NCI-H146 (cell line): ENCODE measurements at places on chromosomes 2 and 18.
A peak's percentile ranks its signal among the peaks of the same experiment; 100 is the strongest.

DNA sequence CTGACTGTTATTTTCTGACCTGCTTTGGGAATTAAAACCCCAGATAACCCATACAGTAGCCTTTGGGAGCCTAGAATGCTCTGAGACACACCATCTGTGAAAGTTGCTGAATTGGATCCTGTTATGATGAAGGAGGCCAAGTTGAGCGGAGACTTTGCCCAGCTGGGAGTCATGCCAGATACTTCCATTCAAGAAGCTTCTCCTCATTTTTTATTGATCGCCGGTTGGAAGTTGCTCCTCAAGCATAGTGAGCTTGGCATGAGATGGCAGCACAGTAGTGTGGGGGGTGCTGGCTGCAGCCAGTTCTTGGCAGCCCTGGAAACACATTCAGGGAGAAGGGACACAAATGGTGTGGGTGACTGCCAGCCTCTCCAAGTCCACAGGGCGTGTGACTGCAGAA is 270.7 kb upstream of the NRP2 start:
- DNase-seq = no peak

DNA sequence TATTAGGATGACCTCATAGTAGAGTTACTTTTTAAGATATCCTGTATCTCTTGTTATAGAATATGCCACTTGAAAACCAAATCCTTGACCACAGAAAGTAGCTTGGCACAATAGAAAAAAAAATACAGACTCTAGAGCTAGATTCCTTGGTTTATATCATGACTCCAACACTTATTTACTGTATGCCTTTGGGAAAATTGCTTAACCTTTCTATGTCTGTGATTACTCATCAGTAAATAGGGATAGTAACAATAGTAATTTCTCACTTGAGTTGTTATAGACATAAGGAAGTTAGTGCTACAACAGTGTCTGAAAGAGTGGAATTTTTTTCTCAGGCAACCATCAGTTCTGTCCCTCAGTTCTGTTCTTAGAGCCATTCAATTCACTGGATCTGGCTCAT is 193.8 kb downstream of the GULP1 start:
- no peak for DNase-seq

GRCh38 chr2:100894105-100894795 is 74.3 kb downstream of the NPAS2 start:
- DNase-seq = no peak

GRCh38 chr2:143258126-143258892 is 129.1 kb downstream of the ARHGAP15 start:
- DNase-seq = no peak

DNA sequence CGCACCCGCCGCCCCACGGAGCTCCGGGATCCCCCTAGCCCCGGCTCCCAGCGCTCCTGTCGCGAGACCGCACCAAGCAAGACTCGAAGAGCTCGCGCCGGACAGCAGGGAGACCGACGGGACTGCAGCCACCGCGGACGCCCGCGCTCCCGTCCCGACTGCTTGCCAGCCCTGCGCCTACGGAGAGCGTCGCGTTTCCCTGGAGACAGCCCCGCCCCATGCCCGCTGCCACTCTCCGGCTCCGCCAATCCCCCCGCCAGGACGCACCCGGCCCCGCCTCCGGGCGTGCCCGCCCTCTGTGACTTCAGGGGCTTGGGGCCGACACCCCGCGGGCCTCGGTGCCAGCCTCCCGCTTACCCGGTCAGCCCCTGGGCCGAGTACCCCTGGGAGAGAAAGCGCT is at the start of gene ANKMY1:
ANKMY1 (minus strand) TSS at position 181 of the 400 bp plus-strand sequence. CDS start 653 bp downstream, outside the sequence.
- DNase-seq = no peak

DNA sequence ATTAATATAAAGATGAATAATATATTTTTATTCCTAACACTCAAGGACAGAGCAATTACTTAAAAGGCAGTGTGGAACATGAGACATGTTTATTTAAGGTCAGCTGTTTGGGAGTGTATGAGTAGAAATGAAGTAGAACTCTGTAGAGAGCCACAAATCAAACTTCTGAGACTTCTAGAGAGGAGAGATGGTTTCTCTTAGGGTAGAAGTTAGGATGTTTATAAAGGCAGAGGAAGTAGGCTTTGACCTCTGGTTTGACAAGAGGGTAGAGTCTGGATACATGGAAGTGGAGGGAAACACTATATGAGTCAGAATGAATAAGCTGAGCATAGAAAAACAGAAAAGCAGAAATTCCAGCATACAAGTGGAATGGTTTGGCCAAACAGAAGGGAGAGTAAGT is 262.1 kb upstream of the KLHL14 start:
- DNase-seq = no peak

DNA sequence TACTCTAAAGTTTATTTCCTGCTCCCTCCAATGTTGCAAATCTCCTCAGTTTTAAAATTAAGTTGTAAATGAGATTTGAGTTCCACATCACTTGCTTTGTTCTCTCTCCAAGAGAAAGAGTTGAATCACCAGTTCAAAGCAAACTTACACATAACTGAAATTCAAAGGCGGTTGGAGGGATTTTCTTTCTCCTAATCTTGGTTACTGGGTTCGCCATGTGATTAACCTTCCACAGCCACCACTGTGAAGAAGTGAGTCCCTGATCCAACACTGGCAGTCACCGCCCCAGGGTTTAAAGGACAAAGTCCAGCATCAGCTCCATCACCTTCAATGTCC is 247.1 kb downstream of the MYCN start:
- DNase-seq = no peak

- DNase-seq = no peak
These were observed 41.2 kb downstream of the SLC9A4 start for GRCh38 chr2:102514061-102514785.

DNA sequence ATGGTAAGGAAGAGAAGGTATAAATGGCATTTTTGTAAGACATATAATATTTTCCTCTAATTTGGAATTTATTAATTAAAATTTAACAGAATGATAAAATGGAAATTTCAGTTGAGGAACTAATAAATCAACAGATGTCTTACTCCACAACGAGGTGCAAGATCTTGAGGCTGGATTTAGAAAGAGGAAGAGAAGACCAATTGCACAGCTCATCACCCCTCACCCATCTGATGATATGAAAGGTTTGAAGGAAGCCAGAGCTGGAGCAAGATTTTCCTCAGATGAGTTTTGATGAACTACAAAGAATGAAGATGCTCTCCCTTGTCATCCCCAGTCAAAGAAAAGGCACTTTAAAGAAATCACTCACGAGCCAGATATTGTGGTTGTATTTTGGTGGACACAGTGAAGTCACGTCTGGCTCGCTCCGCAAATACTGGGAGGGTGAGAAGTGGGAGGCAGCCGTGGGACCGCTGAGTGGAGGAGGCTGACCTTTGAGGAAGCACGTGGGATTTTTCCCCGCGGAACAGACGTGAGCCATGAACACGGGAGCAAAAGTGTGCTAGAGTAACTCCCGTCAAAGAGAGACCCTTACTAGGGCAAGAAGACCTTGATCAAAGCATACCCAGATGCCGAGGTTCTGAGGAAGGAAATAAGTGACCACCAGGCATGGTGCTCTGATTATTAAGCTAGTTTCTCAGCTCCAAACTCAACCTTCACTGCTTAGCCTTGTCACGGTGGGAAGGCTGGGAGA is 511.4 kb downstream of the RNF144A start:
- DNase-seq = no peak

- DNase-seq = peak; percentile 78
These were observed 60.6 kb upstream of the CUL3 start for GRCh38 chr2:224645722-224646121.

DNA sequence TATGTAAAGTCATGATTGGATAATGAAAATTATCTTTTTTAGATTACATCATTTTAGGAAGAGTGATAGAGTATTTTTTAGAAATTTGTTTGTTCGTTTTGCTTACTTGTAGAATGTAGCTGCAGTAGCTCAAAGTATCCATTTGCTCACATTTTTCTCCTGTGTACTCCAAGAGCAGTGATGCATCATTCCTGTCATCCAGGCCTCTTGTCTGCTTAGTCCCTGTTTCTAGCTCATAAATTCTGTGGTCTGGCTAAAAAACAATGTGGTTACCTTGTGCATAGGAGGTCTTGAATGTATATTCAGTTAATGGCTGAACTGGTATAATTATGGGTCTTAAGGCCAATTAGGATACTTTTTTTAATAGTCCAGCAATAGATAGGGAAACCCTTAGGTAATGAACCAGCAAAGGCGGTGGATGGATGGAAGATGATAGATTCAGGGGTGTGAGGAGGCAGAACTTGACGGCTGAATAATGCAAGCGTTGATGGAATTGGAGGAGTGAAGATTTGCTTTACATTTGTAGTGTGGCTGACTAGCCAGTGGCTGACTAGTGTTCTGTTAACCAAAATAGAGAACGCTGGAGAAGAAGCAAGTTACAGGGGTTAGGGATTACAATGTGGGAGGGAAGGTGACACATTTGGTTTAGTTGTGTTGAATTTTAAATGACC is 145.0 kb downstream of the ZNF407 start:
- no peak for DNase-seq

DNA sequence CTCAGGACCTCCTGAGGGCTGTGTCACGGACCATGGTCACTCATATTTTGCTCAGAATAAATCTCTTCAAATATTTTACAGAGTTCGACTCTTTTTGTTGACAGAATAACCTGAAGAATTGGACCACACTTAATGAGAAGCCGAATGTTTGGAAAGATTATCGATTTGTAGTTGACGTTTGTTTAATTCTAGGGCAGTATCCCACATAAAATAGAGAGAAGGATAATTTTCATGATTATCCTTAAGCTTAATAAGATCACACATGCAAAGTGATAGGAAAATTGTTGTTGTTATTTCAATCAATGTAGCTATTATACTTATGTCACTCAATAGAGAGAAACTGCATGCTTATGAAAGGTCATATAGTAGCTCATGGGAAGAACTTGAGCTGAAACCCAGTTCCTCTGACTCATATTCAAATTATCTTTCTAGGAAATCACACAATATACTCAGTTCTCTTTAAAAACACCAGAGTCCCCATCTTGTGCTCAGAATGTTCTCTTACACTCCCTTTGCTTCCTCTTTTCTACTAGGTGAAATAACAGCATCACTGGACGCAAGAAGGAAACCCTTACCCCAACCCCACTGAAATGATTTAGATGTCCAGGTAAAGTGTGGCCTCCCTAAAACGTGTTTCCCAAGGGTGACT is 982.1 kb downstream of the TSN start:
- DNase-seq = no peak

GRCh38 chr2:26737221-26737620 is 26.9 kb upstream of the SLC35F6 start:
- peak; percentile 41 for DNase-seq

DNA sequence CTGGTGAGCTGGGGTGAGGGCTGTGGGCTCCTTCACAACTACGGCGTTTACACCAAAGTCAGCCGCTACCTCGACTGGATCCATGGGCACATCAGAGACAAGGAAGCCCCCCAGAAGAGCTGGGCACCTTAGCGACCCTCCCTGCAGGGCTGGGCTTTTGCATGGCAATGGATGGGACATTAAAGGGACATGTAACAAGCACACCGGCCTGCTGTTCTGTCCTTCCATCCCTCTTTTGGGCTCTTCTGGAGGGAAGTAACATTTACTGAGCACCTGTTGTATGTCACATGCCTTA is 10.5 kb downstream of the PROC start:
- no peak for DNase-seq

DNA sequence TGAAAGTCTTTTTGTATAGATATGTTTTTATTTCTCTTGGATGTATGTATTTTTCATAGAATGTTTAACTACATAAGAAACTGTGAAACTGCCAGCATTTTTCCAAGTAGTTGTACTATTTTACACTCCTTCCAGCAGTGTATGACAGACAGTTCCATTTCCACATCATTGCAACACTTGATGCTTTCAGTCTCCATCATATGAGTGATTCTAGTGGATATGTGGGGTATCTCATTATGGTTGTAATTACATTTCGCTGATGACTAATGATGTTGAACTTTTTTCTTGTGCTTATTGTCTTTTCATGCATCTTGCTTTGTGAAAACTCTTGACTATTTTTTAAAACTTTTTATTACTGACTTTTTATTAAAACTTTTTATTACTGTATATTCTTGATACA is 101.4 kb downstream of the ARHGAP28 start:
- DNase-seq = no peak

- DNase-seq = no peak
These were observed 103.1 kb downstream of the CCDC85A start for GRCh38 chr2:56286936-56287335.

DNA sequence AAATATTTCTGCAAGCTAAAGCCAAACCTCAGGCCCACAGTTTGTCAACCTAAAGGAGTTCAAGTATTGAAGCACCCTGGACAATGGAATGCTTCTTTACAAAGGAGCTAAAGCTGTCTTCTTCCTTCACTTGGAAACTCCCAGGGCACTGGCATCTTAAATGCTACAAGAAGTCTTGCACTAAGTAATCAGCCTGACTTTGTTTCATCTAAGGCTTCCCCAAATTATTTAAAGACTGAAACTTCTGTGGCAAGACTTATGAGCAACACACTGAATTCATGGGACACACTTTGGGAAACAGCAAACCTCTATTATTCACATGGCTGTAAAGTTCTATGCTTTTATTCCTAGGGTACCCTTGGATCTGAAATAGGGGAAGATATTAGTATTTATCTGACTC is 14.7 kb downstream of the PID1 start:
- no peak for DNase-seq

- DNase-seq = no peak
These were observed 21.0 kb upstream of the IL37 start for GRCh38 chr2:112889976-112890375.

GRCh38 chr2:139790807-139791752 is 1010.9 kb upstream of the NXPH2 start:
- DNase-seq = peak; percentile 35

DNA sequence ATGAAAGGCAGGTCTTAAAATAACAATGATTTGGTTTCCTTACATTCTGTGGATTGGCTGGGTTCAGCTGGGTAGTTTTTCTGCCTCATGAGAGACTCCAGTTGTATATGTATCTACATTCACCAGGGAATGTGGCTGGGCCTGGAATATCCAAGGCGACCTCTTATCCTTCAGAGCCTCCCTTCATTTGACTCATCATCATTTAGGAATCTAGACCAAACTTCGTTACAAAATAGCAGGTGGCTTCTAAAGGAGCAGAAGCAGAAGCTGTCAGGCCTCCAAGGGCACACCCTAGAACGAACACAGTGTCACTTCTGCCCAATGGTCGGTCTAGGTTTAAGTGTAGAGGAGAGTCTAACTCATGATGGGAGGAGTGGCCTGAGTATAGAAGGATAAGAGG is 204.2 kb downstream of the EN1 start:
- no peak for DNase-seq
